ENCODE measurements at places on chromosomes 12 and 14.

GRCh38 chr12:54175200-54175963 is 13.4 kb downstream of the SMUG1 start:
- DNase-seq, result no peak

DNA sequence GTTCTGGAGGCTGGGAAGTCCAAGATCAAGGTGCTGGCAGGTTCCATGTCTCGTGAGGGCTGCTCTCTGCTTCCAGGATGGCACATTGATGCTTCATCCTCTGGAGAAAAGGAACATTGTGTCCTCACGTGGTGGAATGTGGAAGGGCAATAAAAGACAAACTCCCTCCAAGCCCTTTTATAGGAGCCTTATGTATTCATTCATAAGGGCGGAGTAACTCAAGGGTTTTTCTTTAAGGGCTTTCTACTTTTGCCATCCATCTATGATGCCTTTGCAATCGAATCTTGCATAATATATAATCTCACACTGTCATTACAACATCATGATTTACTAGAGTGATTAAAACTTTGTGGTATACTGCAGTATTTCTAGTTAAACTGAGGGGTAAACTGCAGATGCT is 132.7 kb upstream of the DDHD1 start:
- DNase-seq, result no peak

- no peak for DNase-seq
Observed at GRCh38 chr14:64040044-64040443, 187.2 kb downstream of the SYNE2 start.

DNA sequence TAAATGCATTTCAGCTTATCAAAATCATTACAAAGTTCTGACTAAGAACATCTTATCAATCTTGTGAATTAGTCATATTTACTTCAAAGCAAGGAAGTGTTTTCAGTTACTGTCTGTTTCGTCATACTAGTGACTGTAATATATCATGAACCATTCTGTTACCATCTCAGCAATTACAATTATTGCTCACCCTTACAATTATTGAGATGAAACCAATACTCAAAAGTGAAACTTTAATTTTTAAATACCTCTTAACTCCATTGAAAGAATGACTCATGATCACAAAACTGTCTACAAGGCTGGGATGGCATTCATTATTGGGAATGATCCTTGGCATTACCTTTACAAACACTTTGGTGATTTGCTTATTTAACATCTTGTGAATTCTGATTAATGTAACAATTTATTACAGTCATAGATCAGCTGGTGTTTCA is 90.3 kb downstream of the RPS6KA5 start:
- DNase-seq, result no peak

- no peak for DNase-seq
Observed at GRCh38 chr14:22488522-22489243, 100.3 kb downstream of the DAD1 start.

- DNase-seq, result no peak
Observed at GRCh38 chr14:105486974-105487448, 325 bp downstream of the CRIP1 start.

- no peak for DNase-seq
Observed at GRCh38 chr12:40225337-40225983, 663 bp downstream of the LRRK2 start.

DNA sequence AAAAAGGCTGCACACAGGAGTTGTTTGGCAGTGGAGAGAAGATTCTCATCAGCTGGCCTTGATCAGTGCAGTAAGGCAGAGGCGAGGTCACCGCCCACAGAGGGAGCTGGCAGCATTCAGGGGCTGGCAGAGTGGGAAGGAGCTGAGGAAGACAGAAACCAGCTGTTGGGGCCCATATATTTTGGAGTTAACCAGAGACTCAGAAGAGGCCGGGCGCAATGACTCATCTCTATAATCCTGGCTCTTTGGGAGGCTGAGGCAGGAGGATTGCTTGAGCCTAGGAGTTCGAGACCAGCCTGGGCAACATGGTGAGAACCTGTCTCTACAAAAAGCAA is 17.7 kb downstream of the SMCO2 start:
- no peak for DNase-seq

DNA sequence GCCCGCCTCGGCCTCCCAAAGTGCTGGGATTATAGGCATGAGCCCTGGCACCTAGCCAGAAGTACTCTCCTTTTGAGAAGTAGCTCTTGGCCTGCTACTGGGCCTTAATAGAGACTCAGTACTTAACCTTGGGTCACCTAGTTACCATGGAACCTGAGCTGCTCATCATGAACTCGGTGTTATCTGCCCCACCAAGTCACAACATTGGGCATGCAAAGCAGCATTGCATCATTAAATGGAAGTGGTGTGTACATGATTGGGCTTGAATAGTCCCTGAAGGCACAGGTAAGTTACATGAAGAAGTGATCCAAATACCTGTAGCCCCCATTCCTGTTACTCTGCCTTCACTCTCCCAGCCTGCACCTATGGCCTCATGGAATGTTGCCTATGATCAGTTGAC is 18.0 kb upstream of the ATF7 start:
- DNase-seq, result no peak

DNA sequence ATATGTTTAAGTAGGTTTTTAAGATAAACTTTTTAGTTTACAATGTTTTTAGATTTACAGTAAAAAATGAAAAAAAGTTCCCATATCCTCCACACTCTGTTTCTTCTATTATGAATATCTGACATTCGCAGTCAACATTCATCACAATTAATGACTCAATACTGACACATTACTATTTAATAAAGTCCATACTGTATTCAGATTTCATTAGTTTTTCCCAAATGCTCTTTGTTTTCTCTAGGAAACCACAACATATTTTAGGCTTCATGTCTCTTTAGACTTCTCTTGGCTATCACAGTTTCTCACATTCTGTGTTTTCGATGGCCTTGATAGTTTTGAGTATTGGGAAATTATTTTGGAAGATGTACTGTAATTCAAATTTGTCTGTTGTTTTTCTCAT is 399.8 kb downstream of the SLC6A15 start:
- DNase-seq, result no peak

- DNase-seq, result no peak
Observed at GRCh38 chr12:57242329-57242690, 8.7 kb downstream of the STAC3 start.

DNA sequence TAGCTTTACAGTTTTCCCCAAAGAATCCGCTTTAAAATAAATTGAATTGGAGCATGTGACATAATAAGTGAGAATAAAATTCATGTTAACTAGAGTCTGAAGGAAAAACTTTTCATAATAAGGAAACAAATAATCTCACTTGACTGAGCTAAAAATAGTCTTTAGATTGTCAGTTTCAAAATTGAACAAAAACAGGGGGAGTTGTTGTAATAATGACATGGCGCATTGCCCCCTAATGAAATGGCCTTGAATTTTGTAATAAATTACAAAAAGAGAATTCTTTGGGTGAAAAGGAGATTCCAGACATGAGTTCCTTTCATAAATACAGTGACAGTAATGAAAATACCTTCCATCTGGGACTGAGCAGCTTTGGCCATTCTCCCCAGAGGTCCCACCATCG is 178.6 kb downstream of the EFCAB11 start:
- no peak for DNase-seq

DNA sequence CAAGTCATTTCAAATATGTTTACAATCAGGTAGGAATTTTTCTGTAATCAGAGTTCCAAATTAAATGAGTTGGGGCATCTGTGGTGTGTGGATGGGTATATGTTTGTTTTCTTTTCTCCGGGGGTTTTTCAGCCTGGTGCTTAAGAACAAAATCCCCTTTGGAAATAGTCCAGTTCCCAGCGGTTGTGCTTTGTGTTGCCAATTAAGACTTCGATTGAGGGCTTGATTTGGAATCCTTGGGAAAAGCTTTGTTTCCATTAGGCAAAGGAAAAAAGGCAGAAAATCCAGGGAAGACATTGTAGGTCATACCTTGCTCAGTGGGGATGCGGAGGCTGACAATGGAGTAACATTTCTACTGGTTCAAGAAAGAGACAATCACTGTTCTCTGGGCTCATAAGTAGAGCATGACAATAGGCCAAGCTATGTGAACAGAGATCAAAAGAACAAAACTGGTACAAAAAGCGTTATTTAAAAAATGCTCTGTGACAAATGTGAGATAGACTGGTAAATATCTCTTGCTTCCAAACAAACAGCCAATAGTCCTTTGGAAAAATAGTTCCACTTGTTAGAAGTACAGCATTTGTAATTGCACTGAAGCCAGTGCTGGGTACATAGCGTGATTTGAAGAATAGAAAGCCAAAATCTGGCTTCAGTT is 79.7 kb downstream of the EML1 start:
- DNase-seq, result no peak

DNA sequence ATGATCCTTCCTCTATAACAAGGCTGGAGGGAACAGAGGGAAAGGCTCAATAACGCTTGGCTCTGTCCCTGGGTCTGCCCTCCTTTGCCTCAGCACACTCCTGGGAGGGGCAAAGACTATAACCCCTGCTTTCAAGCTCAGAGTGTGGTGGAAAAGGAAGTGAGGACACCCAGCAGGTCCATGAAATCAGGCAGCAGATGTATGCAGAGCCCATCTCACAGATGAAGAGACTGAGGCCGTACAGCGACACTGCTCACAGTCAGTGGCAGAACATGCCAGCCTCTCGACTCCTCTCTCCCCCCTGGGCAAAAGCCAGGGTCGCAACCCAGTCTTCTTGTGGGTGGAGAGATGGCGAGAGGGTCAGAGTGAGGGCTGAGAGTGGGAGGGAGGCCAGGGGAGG is 39.8 kb downstream of the SLC6A12 start:
- DNase-seq, result no peak

DNA sequence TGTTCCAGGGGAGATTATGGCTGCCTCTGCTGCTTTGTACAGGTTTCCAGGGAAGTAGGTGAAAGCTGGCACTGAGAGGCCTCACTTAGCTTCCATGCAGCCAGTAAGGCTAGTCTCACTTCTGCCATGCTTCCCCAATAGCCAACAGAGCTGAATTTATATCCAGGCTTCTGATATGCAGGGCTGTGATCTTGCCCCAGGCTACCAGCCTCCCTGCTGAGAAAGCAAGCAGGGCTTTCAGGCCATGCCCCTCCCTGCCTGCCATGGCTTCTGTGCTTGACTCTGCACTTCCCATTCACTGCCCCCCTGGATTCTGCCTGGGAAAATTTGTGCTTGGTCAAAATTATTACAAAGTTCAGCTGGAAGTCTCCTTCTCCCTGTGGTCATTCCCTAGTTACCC is 302.1 kb upstream of the FBXO33 start:
- DNase-seq, result no peak

DNA sequence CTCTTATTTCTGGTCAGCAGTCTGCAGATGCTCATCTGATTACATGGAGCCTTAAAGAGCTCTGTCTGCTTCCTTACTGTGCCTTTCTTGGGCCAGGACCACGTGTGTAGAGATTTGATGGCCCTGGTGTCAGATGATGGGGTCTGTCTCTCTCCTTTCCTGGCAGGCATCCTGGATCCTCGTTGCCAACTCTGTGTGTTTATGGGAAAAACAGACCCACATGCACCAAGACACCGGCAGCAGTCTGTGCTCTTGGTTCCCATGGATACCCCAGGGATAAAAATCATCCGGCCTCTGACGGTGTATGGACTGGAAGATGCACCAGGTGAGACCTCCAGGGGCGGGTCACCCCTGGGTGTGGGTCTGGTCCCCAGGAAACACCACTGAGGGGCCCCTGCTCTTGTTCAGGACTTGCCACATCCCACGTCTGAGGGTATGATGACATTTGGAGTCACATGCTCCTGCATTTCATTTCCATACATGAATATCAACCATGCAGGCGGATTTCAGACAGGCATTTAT is 18.5 kb upstream of the ALDH2 start:
- DNase-seq, result no peak

GRCh38 chr12:30652034-30652696 is 43.5 kb downstream of the IPO8 start:
- DNase-seq, result no peak

GRCh38 chr14:74861734-74862090 is 14.2 kb downstream of the PROX2 start:
- no peak for DNase-seq

GRCh38 chr12:75722714-75723200 is 211.3 kb upstream of the KRR1 start:
- no peak for DNase-seq

DNA sequence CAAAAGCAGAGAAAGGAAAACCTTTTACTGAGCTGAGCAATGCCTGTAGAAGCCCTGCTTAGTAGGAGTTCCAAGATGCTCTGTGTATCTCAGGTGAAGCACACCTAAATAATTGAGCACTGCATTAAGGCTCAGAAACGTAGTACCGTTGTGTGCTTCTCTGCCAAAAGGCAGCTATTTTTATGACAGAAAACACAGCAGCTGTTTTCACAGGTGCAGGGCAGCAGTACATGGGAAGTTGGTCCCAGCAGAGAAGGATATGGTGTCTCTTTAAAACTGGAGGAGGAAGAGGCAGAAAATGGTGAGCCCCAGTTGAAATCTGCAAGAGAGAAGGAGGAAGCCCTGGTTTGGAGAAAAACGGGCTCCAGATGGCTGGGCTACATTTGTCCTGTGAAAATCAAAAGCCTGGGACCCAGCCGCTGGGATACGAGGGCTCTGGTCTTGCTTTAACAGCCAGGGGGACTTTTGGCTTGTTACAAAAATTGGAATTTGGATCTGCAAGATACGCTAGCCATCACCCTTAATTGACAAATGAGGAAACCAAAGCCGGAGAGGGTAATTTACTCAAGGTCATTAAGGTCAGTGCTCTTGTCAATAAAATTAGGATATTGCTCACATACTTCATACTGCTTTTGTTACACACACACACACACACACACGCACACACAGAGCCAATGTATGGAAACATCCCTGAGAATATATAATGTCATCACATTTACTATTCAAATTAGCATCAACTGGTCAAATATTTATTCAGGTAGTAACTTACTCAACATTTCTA is 27.3 kb downstream of the SPRING1 start:
- DNase-seq, result no peak

DNA sequence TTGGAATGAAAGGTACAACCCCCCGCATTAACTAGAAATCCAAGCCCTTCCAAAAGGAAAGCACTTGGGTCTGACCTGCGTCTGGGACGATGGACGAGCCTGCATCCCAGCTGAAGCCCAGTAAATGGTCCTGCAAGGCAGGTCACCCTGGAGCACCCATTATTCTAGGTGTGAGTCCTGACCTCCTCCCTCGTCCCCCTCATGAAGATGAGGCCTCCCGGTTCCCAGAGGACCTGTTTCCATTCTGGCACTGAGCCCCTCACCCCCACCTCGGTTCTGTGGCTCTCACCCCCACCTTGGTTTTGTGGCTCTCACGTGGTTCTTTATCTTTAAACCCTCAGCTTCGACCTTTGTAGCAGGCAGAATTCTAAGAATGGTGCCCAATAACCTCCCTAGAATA is 7.3 kb downstream of the IFI27 start:
- DNase-seq, result no peak

- no peak for DNase-seq
Observed at GRCh38 chr12:47097276-47097896, 17.6 kb upstream of the AMIGO2 start.

- peak; percentile 42 for DNase-seq
Observed at GRCh38 chr12:53063708-53064612, 14.1 kb downstream of the TNS2 start.
